Breast epithelium (tissue), 4 donors: ENCODE measurements at places on chromosomes 7 and 10. TPM values are rescaled to one million over a fixed set of nuclear protein-coding genes. Genes with fewer than 3 reads are reported as not detected.

- no peaks in the 10 kb centered on the region for H3K27me3 ChIP-seq
- H3K4me3 ChIP-seq: no peak overlapping the region
- H3K36me3 ChIP-seq: no peaks in the 10 kb centered on the region
- no peak for DNase-seq
- peak overlapping the region; percentile 31 for H3K27ac ChIP-seq
Observed at GRCh38 chr7:69781412-69781846, 183.2 kb downstream of the AUTS2 start.

DNA sequence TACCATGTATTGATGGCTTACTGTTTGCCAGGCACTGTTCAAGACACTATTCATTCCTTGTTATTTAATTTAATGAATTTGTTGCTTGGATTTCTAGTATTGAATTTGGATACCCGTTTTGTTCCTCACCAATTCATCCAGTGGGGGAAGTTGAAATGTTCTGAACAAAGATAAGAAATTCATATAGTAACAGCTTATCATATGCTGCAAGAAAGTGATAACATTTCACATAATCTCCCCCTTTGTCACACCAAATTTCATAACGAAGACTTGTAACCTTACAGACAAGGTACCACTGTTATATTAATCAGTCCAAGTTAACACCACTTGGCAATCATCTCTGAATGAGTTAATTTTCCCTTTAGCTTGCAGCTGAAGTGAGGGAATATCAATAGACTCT lies 42.1 kb downstream of the SCIN start:
- no peaks in the 10 kb centered on the region for H3K36me3 ChIP-seq
- no peak overlapping the region for H3K4me3 ChIP-seq
- no peaks in the 10 kb centered on the region for H3K4me1 ChIP-seq

GRCh38 chr7:135704074-135704473 lies 23.9 kb downstream of the SLC13A4 start:
- no peak overlapping the region for H3K27ac ChIP-seq
- no peaks in the 10 kb centered on the region for H3K27me3 ChIP-seq
- H3K4me3 ChIP-seq: no peak overlapping the region
- DNase-seq: no peak
- no peaks in the 10 kb centered on the region for H3K36me3 ChIP-seq
- H3K4me1 ChIP-seq: no peaks in the 10 kb centered on the region

DNA sequence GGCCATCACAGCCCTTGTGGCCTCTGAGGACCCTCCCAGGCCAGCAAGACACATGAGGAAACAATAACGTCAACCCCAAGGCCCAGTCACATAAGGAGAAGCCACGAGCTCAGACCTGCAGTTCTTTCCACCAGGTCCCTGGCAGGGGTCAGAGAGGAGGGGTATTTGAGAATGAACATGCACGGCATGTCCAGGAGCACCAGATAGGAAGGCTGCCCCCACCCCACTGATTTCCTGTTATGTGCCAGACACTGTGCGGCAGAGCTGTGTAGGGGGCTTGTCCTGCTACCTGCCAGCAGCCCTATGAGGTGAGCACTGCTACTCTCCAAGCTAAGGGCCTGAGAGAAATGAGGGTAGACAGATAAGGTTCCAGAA lies 40.7 kb upstream of the ZMIZ1 start:
- H3K4me1 ChIP-seq: no peaks in the 10 kb centered on the region
- no peak for DNase-seq
- H3K27ac ChIP-seq: no peak overlapping the region
- H3K36me3 ChIP-seq: no peaks in the 10 kb centered on the region

- no peaks in the 10 kb centered on the region for H3K36me3 ChIP-seq
- no peak overlapping the region for H3K27ac ChIP-seq
- H3K27me3 ChIP-seq: no peaks in the 10 kb centered on the region
- H3K4me3 ChIP-seq: no peak overlapping the region
- no peak for DNase-seq
- H3K4me1 ChIP-seq: no peaks in the 10 kb centered on the region
Observed at GRCh38 chr10:1264001-1264400, 207.8 kb downstream of the WDR37 start.

DNA sequence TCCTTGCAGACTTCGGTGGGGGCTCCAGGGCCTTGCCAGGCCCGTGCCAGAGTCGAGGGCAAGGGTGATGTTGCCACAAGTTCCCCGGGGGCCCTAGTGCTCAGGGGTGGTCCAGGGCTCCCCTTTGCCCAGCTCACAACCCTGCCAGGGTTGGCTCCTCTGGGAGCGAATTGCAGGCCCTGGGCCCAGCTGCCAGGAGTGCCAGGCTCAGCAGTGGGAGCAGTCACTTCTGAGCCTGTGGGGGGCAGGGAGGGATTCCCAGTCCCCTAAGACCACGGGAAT lies 43.8 kb downstream of the TCERG1L start:
- H3K27ac ChIP-seq: no peak overlapping the region
- peaks cover 30% of the 10 kb centered on the region for H3K27me3 ChIP-seq
- no peak overlapping the region for H3K4me3 ChIP-seq
- no peak for DNase-seq
- H3K36me3 ChIP-seq: no peaks in the 10 kb centered on the region
- H3K4me1 ChIP-seq: no peaks in the 10 kb centered on the region

DNA sequence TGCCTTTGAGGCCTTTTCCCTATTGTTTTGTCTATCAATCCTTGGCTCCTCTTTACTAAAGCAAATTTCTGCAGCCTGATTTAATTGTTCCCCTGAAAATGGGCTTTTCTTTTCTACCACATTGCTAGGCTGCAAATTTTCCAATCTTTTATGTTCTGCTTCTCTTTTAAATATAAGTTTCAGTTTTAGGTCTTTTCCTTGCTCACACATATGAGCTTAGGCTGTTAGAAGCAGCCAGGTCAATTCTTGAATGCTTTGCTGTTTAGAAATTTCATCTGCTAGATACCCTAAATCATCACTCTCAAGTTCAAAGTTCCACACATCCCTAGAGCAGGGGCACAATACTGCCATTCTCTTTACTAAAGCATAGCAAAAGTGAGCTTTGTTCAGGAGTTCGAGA lies 159.6 kb downstream of the ARL4A start:
- DNase-seq: no peak
- H3K4me3 ChIP-seq: no peak overlapping the region
- no peaks in the 10 kb centered on the region for H3K27me3 ChIP-seq
- H3K4me1 ChIP-seq: no peaks in the 10 kb centered on the region
- no peaks in the 10 kb centered on the region for H3K36me3 ChIP-seq

- no peaks in the 10 kb centered on the region for H3K36me3 ChIP-seq
- H3K4me3 ChIP-seq: no peak overlapping the region
- H3K27me3 ChIP-seq: no peaks in the 10 kb centered on the region
- DNase-seq: no peak
Observed at GRCh38 chr10:72746426-72747363, 54.8 kb downstream of the MCU start.

DNA sequence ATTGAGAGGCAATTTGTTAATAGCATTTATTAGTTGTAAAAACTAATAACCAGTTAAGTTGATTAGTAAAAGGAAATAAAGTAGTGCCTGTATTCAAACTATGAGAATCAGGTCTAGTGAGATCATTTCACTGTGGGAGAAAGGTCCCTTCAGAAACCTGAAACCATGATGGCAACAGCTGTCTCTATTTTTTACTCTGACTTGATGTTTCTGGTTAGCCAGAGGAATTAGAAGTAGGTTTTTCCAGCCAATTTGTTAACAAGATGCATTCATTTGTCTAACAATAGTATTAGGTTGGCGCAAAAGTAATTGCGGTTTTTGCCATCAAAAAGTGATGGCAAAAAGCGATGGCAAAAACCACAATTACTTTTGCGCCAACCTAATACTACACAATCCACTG lies 272.2 kb upstream of the YAE1 start:
- no peaks in the 10 kb centered on the region for H3K36me3 ChIP-seq
- DNase-seq: no peak
- no peaks in the 10 kb centered on the region for H3K27me3 ChIP-seq
- no peaks in the 10 kb centered on the region for H3K4me1 ChIP-seq
- no peak overlapping the region for H3K4me3 ChIP-seq

DNA sequence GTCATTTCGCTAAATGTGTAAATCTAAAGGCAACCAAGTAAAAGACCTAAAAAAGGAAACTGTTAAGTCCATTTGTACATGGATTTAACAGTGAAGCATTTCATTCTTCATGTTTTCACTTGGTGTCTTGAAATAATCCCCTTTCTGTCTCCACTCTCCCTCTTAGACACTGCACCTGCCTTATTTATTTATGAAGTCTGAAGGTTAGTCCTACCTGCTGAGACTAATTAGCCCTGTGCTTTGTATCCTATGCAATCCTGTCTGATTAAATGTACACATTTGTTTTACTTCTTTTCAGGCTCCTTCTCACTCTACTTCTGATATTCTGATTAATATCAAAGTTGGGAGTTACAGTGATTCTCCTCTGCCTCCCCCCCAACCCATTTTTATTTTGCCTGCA lies 1.9 kb upstream of the TCF7L2 start:
- no peaks in the 10 kb centered on the region for H3K27me3 ChIP-seq
- no peak for DNase-seq
- no peaks in the 10 kb centered on the region for H3K36me3 ChIP-seq

GRCh38 chr10:58942724-58943123 lies 233.7 kb upstream of the PHYHIPL start:
- H3K27ac ChIP-seq: no peak overlapping the region
- no peaks in the 10 kb centered on the region for H3K27me3 ChIP-seq
- DNase-seq: no peak
- no peaks in the 10 kb centered on the region for H3K36me3 ChIP-seq

- H3K27ac ChIP-seq: no peak overlapping the region
- no peak overlapping the region for H3K4me3 ChIP-seq
- no peak for DNase-seq
- H3K4me1 ChIP-seq: no peaks in the 10 kb centered on the region
- no peaks in the 10 kb centered on the region for H3K36me3 ChIP-seq
Observed at GRCh38 chr10:92475357-92475868, 98.5 kb downstream of the IDE start.

DNA sequence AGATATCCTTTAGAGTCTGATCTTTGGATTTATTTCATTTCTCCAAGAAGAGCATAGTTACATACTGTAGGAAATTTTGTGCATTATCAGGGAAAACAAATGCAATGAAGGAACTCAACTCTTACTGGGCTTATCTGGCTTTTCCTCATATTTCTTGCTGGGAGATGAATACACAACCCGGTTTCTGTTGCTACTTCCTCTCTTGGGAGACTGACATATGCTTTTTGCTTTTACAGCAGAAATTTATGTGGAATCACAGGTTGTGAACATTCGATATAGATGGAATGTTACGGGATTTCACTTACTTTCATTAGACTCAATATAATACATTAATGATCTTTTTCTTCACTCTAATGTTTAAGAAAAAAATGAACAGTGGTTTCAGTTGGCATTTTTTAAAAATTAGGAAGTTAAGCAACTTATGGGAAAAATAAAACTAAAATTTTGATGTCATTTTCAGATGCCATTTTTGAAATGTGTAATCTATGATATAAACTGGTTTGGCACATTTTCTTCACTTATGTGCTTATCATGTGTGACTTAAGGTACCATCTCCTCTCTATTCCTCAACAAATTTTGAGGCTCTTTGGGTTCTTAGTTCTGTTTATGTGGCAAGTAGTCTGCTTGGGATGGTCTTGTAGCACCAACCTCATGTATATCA lies 7.1 kb downstream of the SND1 start:
- H3K27me3 ChIP-seq: no peaks in the 10 kb centered on the region
- no peak overlapping the region for H3K27ac ChIP-seq
- no peaks in the 10 kb centered on the region for H3K4me1 ChIP-seq

DNA sequence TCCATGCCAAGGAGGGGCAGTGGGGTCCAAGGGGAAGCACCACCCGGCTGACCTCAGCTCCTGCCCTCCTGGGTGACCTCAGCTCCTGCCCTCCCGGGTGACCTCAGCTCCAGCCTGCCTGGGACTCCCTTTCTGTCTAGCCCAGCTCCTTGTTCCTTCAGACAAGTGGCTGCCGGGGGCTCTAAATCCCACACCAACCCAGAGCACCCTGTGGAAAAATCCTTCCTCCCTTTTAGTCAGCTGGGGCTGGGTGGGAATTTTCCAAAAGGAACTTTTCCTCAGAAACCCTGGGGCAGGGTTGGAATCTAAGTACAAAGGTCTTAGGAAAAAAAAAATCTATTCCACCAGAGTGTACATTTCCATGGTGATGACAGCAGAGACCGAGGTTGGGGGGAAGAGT lies 36.3 kb downstream of the AKR1B1 start:
- no peak overlapping the region for H3K4me3 ChIP-seq
- H3K4me1 ChIP-seq: no peaks in the 10 kb centered on the region
- H3K27me3 ChIP-seq: no peaks in the 10 kb centered on the region
- no peaks in the 10 kb centered on the region for H3K36me3 ChIP-seq
- no peak for DNase-seq

DNA sequence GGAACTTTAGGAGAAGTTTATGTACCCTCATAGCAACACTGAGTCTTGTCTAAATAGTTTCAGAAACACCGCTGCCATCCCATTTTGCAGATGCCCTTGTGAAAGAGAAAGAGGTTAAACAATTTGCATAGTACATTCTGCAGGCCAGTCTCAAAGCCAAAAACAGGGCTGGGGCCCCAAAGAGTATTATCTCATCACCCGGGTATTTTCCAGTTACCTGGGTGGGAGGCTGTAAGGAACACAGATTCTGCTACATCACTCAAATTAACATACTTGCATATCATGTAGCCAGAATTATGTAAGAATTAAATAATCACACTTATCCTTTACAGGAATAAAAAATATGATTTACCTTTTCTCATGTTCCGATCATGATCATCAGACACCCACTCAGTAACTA lies 3.1 kb upstream of the FAM171A1 start:
- no peak for DNase-seq
- H3K4me3 ChIP-seq: no peak overlapping the region
- H3K36me3 ChIP-seq: no peaks in the 10 kb centered on the region
- no peaks in the 10 kb centered on the region for H3K4me1 ChIP-seq

DNA sequence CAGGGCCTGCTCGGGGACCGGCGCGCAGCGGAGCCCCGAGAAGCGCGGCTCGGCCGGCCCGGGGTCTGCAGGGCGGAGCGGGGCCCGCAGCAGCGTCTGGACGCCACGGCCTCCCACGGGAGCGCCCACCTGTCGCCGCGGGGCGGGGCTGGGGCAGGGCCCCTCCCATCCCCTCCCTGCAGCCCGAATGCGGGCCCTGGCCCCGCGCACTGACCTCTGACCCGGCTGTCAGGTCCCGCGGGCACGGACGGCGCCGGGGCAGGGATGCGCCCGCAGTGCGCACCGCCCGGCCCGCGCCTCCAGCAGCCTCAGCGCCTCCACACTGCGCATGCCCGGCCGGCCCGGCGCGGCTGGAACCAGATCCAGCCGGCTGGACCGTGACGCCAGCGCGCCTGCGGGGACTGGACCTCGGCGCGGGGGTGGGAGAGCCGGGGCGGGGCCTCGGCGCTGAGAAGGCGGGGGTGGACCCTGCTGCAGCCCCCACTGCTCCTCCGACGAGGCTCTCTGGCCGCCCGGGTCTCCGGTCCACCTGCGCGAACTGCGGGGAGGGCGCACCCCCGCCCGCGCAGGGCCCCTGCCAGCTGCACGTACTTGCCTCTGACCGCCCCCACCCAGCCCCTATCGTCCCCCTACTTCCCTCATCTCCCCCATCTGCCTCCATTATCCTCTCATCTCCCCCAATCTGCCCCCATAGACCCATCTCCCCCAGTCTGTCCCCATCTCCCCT lies 16.1 kb upstream of the GPR146 start:
- H3K4me3 ChIP-seq: peak overlapping the region; percentile 99
- H3K27ac ChIP-seq: peak overlapping the region; percentile 99
- no peaks in the 10 kb centered on the region for H3K27me3 ChIP-seq
- H3K36me3 ChIP-seq: no peaks in the 10 kb centered on the region

GRCh38 chr7:114598946-114599345 lies 184.3 kb downstream of the FOXP2 start:
- no peaks in the 10 kb centered on the region for H3K36me3 ChIP-seq
- H3K27me3 ChIP-seq: no peaks in the 10 kb centered on the region
- no peak overlapping the region for H3K4me3 ChIP-seq
- no peak for DNase-seq
- no peak overlapping the region for H3K27ac ChIP-seq
- no peaks in the 10 kb centered on the region for H3K4me1 ChIP-seq

Gene PDIA4
- 68.3 TPM for total RNA-seq

Gene KIFBP
- 28.2 TPM for total RNA-seq
